ENCODE measurements at places on chromosomes 2 and 18.

DNA sequence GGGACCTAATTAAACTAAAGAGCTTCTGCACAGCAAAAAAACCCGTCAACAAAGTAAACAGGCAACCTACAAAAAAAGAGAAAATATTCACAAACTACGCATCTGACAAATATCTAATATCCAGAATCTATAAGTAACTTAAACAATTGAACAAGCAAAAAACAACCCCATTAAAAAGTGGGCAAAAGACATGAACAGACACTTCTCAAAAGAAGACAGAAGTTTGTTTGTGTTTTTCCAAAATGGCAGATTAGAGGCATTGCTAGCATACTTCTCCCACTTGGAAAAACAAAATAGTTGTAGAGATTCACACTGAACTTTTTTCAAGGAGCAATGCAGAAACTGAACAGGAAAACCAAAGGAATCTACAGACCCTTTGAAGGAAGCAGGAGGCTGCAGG, 37.6 kb downstream of the FLACC1 start:
- no peak for DNase-seq

GRCh38 chr18:61209801-61210200, 123.4 kb upstream of the CDH20 start:
- DNase-seq = no peak

DNA sequence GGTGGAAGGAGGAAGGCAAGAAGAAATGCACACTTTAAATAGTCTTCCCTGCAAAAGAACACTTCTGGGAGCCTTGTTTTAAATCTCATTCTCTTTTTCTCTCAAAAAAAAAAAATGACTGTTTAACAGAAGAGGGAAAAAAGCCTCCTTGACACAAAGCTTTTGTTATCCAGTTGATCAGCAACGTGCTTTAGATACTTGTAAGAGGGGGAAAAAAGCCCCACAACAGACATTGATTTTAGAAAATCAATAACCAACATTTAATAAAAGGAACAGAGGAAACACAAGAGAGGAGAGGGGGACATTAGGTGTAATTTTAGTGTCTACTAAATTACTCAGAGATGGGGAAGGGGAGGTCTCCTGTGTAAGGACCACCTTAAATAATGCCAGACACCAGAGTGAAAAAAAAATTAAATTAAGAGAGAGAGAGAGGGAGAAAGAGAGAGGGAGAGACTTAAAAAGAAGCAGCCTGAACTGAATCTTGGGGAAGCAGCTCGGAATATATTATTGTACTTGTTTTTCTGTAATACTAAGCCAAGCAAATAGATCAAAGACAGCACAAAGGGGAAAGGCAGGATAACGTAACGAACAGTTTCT, 4.7 kb downstream of the ZEB2 start:
- no peak for DNase-seq

DNA sequence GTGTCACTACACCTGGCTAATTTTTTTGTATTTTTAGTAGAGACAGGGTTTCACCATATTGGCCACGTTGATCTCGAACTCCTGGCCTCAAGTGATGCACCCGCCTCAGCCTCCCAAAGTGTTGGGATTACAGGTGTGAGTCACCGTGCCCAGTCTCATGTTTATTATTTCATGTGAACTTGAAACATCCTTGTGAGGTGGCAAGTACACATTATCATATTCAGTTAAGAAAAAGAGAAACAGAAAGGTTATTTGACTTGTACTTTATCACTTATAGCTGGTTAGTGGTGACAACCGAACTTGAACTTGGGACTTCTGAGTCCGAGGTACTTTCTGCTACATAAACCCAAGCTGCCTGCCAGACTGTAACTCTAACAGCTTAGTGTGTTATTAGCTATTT, 24.4 kb downstream of the ABHD3 start:
- no peak for DNase-seq

- no peak for DNase-seq
These were observed 173.3 kb downstream of the KCNE4 start for GRCh38 chr2:223225266-223225665.

GRCh38 chr2:237625216-237625705, 2.1 kb upstream of the LRRFIP1 start:
- DNase-seq = no peak

GRCh38 chr18:34221971-34222306, 2.8 kb downstream of the NOL4 start:
- peak; percentile 69 for DNase-seq

DNA sequence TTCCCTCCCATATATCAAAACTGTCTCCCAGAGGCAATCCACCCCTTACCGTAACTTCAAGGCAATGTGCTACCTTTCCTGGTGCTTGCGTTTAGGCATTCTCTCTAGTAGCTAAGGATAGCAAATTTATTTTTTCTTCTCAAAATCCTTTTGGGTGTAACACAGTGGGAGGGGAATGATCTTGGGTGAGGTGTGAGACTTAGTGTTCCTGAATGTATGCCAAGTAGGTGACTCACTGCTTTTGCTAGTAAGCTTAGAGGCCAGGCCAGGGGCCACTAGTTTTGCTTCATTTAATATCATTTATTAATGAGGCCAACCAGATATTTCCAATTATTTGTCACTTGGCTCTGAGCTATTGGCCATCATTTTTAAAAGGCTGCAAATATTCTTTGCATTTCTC, 135.5 kb downstream of the NAPG start:
- DNase-seq = no peak

GRCh38 chr2:239141021-239141760, 259.6 kb downstream of the HDAC4 start:
- DNase-seq = no peak

DNA sequence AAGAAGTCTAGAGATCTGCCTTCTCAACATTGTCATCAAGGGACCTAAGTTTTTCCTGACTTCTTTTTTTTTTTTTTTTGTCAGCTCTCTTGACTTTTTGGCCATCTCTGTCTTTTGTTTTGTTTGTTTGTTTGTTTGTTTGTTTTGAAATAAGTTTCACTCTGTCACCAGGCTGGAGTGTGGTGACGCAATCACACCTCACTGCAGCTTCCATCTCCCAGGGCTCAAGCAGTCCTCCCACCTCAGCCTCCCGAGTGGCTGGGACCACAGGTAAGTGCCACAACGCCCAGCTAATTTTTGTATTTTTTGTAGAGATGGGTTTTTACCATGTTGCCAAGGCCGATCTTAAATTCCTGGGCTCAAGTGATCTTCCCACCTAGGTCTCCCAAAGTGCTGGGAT, 5.6 kb upstream of the PUS10 start:
- no peak for DNase-seq

DNA sequence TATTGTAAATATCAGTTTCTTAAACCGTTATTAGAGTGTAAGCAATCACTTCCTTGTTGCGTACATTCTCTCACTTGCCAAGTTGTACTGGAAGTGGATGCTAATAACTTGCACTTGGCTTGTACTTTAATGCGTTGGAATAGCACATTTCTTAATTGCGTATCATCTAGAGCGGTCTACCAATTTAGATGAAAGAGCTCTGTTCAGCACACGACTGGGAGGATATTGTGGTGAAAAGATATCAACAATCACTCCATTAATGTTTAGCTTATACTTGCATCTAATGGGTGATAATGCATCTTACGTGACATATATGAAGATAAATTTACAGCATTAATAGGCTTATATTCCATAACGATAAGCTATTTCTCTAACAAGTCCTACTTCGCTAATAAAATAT, 11.7 kb upstream of the TMEFF2 start:
- no peak for DNase-seq

GRCh38 chr2:13495051-13495450, 778.3 kb downstream of the TRIB2 start:
- DNase-seq = no peak

GRCh38 chr2:190379249-190379964, 28.7 kb upstream of the MFSD6 start:
- DNase-seq = no peak

DNA sequence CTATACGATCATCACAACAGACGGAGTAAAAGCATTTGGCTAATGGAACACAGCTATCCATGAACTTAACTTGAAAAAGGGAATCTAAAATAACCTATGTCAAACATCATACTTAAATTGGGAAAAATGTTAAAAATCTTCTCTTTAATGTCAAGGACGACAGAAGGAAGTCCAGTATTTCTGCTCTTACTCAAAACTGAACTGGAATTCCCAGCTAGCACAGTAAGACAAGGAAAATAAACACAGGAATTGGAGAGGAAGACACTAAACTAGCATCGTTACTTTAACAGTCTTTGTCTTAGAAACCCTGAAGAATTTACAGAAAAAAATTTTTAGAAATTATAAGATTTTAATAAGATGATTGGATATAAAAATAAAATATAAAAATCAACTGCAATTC, 112.6 kb downstream of the HDAC4 start:
- no peak for DNase-seq

DNA sequence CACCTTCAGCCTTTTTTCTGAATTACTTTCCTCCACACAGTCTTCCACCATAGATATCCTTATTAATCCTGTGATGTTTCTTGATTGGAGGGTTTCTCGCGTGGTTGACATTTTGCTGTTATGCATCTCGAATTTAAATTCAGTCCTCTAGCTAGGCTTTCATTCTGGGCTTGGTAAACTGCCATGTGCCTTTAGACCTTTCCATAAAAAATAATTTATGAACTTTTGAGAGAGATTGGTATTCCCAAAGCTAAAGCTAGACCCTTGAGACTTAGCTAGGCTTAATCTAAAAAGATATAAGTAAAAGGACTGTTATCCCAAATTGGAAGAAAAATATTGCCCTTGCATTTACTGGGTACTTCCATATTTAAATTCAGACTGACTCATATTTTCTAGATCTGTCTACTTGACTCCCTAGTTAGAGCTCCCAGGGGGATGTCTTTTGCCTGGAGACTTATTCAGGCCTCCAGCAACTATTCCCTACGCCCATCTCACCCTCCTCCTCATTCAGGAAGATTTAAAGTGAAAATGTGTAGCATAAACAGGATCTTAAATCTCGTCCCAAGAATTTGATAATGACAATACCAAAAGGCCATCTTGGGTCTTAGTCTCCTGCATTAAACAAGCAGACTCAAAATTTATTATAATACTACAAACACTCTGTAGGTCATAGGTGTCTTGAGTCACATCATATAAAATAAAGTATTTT, 60.3 kb downstream of the KIAA2012 start:
- no peak for DNase-seq

GRCh38 chr2:74419345-74419744, 2.1 kb downstream of the C2orf81 start:
- no peak for DNase-seq

- peak; percentile 14 for DNase-seq
These were observed 165.9 kb upstream of the PGAP1 start for GRCh38 chr2:197092431-197092830.

Measured in NCI-H1092 (cell line).